NCI-H524 treated with DMSO at 0.1 percent for 48 hours (cell line): ENCODE measurements at places on chromosomes 5 and 9.

- DNase-seq: no peak
These were observed 29.8 kb downstream of the JAKMIP2 start for GRCh38 chr5:147752666-147753290.

GRCh38 chr5:162128117-162128516 is 60.5 kb downstream of the GABRG2 start:
- DNase-seq: no peak

DNA sequence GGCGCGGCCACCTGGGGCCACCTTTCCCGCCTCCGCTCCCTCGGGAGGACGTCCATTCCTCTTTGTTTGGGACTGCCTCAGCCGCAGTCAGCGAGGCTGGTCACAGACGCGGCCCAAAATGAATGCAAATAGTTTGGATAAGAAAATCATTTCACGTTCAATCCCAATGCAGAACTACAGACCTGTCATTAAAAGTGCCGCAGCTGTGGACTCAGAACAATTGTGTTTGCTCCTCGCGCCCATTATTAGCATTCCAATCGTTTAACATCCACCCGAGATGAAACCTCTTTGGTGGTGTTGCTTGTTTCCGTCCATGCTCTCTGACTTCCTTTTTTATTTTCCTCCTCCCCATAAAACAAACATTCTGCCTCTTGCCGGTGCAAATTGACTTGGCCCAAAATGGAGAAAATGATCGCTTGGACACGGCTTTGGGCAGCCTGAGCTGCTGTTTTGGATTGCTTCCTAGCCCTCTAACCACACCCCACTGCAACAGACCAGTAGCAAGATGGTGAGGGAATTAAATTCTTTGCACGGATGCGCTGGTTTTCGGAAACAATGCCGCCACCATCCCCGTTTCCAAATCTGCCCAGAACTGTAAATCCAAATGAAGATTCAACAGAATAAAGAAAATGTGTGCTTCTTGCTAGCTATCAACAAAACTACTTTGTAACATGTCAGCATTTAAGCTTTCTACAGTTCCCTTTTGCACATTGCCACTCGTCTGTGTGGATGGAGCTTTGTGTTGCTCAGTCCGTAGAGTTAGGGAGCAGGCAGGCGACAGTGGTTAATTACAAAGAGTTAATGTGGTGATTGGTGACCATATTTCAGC is 784 bp downstream of the NLN start:
- DNase-seq: peak; percentile 5

DNA sequence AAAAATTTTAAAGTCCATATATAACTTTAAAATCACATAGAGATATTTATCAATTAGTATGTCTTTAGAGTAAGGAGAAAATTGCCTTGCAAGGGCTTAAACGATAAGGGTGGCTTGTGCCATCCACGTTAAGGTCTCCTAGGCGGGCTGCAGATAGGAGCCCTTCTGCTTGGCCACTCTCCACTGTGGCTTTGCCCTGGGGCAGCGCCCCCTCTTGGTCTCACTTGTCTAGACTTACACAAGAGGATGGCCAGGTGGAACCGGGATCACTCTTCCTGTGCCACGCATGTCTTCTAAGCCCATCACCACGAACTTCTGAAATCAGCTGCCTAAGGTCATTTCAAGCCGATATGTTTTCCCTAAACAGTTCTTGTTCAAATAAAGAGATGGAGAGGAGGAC is 2.9 kb downstream of the FPGS start:
- no peak for DNase-seq

DNA sequence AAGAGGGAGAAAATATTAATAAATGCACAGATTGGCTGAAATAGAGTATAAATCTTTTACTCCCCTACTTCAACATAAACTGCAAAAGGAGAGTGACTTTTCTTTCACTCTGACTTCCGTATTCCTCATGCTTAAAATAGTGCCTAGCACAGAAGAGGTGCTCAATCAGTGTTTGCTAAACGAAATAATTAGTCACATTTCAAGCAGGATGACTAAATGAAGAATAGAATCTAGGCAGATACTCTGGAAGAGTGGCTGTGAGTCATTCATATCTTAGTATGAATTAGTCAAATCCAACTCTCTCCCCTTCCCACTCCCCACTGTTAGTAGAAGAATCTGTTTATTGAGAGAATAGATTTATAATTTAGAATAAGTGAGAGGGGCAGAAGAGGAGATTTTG is 4.8 kb downstream of the CD274 start:
- no peak for DNase-seq

- no peak for DNase-seq
These were observed 5.3 kb upstream of the DCP2 start for GRCh38 chr5:112971276-112971675.

DNA sequence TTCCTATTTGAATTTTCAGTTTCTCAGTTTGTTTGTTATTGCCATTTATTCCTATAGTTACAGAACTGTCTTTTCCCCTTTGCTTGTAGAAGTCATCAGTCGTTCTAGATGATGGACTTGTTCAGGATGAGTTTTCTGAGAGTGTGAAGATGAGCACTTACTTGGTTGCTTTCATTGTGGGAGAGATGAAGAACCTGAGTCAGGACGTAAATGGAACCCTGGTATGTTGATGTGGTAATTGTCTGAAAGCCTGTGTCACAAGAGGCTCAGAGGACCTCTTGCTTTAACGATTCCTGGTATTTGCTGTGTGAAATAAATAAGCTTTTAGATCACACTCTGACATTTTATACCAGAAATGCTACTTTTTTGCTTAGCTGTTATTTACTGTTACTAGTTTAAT is 50.6 kb downstream of the LNPEP start:
- no peak for DNase-seq

DNA sequence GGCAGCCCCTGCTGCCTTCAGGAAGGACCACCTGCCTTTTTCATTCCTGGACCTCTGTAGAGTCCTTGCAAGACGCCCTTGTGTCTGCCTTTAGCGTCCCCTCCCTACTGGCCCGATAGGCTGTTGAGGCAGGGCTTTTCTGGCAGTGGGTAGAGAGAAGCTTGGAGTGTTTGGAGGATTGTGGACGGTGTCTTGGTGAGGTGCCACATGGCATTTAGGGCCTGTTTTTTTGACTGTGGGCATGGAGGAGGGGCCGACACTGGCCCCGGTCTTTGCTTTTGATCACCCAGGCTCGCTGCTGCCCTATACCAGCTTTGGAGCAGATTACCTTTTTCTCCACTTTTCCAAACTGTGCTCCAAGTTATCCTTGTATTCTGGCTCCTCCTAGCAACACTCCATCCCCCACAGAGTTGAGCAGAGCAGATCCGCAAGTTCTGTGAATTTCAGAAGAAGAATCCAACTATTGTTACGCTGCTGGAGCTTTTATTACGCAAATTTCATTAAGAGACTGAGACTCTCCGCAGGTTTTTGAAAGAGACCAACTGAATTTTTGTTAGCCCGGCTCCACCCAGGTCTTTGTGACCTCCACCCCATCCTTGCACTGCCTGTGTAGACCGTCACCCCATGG is 34.8 kb upstream of the PRDM12 start:
- no peak for DNase-seq

DNA sequence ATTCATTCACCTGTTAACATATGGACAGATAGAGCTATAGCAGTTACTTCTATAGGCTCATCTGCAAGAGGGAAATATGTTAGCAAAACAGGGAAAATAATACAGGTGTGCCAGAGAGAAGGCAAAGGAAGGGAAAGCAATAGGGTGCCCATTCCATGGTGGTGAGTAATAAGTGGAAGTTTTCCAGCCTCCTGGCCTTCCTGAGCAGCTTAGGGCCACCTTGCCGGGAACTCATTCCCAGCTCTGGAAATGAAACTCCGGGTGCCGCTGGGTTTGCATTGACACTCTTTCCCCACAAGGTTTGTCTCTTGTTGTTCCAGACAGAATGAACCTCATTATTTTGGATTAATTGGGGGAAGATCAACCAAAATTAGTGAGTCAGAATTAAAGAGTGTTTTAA is 58.4 kb downstream of the SLC1A3 start:
- no peak for DNase-seq

GRCh38 chr5:128254789-128255188 is 171.2 kb downstream of the SLC12A2 start:
- no peak for DNase-seq

DNA sequence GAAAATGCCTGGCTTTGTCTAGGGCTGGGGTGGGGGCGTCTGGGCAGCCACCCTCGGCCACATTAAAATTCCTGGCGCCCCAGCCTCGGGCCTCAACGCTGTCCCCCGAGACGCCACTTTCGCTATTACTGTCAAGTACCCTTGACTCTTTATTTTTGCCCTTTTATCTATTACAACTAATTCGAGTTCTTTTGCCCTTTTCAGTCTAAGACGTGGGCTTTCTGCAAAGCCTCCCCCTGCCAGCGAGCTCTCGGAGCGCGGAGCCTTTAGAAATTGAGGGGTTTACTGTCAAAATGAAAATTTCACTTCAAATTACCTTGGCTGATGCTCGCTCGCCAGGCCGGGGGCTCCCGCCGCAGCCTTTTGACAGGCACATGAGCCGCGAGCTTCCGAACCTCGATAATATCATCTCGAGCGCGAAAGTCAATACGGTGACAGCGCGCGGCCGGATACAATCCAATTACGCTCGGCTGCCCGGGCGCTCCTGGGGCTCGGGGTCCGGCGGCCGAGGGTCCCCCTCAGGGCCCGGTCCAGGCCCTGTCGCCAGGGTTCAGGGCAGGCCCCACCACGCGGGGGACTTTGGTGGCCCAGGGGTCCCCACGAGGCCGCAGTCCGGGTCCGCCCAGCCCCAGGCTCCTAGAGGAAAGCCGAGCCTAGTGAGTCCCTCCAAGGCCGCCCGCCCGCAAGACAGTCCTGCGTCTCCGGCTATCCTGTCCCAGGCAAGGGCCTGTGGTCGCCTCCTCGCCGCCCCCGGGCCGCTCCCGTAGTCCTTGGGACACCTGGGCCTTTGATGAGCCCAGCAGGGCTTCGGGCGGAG is 6.7 kb downstream of the IRX4 start:
- DNase-seq: no peak

DNA sequence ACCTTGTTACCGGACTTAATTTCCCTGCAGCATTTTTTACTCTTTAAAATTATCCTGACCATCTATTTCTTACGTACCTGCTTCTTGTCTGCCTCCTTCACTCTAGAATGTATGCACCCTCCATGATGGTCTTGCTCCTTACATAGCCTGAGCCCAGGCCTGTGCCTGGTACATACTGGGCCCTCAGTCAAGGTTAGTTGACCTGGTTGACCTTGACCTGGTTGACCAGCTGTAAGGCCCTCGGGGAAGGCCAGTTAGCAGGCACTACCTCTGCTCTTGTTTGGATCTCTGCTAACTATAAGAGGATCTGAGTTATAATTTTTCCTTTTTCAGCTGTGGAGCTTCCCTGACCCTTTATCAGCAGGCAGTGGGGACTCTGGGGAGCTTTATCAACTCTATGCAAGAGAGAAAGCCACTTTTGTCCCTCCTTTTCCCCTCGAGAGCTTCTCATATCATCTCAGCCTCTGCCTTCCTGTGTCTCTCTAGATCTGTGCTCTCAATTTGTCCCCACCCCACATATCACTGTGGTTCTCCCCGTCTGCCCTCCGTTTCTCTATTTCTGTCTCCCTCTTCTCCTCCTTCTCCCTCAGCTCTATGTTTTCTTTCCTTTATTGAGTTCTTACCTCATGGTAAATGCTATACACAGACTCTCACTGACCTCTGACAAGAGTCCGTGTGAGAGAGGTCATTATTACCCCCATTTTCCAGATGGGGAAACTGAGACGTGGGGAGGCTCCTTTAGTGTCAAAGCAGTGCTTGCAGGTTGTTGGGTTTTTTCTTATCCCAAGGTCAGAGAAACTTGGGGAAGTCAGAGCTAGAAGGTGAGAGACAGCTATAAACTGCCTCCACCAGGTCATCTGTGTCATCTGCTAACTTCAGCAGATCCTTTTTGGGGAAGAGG is 28.6 kb downstream of the SPRY4 start:
- no peak for DNase-seq
